ENCODE measurements at places on chromosomes 7 and 10.

GRCh38 chr7:143068446-143068845 is 16.3 kb downstream of the OR6V1 start:
- no peak for DNase-seq

DNA sequence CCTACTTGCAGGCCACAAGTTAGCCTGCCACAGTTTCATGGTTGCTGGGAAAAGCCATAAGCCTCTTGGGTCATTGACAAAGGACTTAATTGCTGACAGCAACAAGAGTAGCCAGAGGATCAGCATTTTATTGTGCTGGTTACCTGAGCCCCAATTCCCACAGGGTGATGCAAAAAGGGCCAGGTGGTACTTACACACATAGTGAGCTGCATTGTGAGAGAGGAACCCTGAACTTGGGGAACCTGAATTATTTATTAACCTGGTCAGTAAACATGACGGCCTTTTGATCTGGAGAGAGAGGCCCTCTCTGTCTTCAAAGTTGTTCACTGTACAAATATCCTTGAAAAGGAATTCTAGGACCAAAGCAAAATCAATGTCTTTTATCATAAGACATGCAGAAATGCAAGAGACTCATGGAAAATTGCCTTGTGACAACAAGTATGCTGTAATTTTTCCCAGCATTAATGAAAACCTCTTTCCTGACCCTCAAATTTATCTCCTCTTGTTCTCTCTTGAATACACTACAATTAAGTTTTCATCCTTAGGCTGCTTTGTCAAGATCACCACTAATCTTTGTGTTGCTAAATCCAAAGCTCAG is 102.9 kb upstream of the PHYHIPL start:
- no peak for DNase-seq

DNA sequence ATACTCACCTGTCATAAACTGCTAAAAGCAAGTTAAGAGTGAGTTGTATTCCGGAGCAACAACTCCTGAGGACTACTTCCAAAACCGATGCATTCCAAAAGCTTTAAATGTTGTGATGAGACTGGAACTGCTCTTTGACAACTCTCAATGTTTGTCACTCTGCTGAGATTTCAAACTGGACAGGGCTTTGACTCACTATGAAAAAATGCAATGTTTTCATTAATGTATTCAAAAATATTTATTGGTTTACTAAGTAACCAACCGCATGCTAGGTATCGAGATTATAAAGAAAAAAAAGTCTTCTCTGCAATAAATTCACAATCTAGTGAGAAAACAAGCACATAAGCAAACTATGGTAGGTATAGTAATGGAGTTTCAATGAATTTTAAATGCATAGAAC is 107.9 kb upstream of the GNAI1 start:
- no peak for DNase-seq

GRCh38 chr7:113404245-113404644 is 285.9 kb upstream of the SMIM30 start:
- no peak for DNase-seq

- no peak for DNase-seq
Observed at GRCh38 chr10:100807241-100807951, 62.0 kb downstream of the PAX2 start.

- no peak for DNase-seq
Observed at GRCh38 chr10:35353805-35354204, 17.5 kb downstream of the CCNY start.

DNA sequence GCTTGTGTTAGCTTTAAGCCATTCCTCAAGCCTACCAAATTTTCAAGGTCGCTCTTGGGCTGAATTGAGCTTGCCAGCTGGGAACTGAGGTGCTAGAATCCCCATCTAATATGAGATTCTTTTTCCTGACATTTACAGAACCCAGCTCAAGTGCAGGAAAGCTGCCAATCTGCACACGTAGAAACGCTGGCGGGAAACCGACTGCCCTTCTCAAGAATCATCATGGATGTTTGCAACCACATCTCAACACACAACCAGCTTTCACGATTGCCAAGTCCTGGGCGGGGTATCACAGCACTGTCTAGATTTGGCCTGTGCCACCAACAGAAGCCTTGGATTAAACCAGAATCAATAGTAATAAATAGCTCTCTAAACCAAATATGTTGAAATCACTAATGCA is 203.7 kb downstream of the DIP2C start:
- no peak for DNase-seq

DNA sequence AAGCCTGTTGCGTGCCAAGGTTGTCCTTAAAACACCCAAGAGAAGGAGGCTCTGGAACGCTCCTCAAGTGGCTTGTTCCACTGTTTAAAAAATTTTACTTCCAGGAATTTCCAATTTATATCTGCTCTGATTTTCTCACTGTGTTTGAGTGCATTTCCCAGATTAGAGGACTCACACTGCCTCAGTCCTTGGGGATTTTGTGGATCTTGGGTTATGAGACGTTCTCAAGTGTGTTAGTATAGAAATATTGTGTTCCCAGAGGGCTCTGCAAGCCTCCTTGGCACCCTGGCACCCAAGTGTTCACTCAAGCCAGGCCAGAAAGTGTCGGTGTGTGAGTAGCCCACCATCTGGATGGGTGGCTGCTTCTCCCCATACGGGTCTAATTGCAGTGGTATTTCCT is 192.2 kb downstream of the SNX10 start:
- DNase-seq: no peak

GRCh38 chr10:121624836-121625486 is 26.7 kb upstream of the FGFR2 start:
- DNase-seq: no peak

- DNase-seq: no peak
Observed at GRCh38 chr7:41655426-41655825, 47.5 kb downstream of the INHBA start.

GRCh38 chr7:48058990-48059389 is 23.6 kb downstream of the C7orf57 start:
- no peak for DNase-seq

DNA sequence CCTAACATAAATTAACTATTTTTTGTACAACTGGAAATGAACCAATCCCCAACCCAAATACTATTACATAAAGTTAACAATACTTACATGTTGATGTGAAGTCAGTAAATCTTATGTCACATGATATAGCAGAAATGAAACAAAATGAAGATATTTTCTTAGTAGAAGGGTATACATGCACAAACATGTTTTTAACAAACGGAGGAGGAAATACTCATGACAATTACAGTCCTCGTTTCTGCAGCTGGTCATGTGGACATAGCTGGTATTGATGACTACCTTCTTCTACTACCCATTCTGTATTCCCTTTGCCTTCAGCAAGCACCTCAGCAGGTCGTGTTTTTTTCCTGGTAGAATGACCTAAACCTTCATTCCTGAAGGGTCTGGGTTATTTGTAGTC is 252.3 kb downstream of the HTR7 start:
- DNase-seq: no peak

- DNase-seq: no peak
Observed at GRCh38 chr7:54857294-54857693, 98.3 kb upstream of the SEC61G start.

- DNase-seq: no peak
Observed at GRCh38 chr10:100120550-100120949, 38.9 kb upstream of the CPN1 start.

GRCh38 chr10:30160271-30160982 is 101.0 kb upstream of the JCAD start:
- no peak for DNase-seq

DNA sequence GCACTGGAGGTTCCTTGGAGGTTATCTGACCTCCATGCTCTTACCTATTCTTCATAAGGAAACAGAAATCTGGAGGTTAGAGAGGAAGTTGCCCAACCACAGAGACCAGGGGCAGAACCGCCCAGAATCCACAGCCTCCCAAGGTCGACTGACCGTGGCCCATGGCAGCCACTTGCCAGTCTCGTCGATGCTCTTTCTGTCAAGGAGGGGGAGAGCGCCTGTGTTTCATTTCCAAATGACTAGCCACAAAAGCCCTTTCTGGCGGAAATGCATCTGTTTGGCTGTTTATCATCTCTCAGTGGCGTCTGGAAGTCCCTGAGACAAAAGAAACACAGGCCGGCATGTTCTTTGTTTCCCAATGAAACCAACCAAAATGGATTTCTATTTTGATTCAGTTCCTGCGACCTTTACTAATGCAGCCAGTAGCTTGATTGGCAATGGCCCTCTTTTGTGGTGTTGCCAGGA is 2.9 kb downstream of the RAMP3 start:
- DNase-seq: no peak

DNA sequence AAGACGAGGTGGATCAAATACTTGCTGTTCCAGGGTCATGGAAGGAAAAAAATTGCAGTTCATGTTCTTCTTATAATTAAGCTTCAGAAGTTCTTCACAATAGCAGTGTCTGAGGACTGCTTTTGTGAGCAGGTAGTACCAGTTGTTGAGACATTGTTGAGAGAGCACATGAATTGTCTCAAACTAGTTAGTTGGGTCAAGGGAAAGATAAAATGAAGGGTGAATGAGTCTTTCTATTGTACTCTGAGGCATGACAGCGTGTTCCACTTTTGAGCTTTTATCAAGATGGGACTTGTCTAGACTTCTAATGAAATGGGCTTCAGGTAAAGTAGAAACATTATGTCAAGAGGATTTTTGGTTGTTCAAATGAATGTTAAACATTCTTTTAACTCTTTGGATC is 26.0 kb downstream of the KAT6B start:
- DNase-seq: no peak

- DNase-seq: no peak
Observed at GRCh38 chr7:2106924-2107323, 125.8 kb downstream of the MAD1L1 start.

GRCh38 chr10:110786172-110786571 is 85.6 kb upstream of the PDCD4 start:
- DNase-seq: no peak

GRCh38 chr10:62614389-62615157 is 189.9 kb upstream of the ADO start:
- no peak for DNase-seq

GRCh38 chr7:107931740-107932515 is 40.9 kb downstream of the DLD start:
- DNase-seq: no peak

Measured in CMK (cell line).